ENCODE measurements at places on chromosomes 2 and 18.

DNA sequence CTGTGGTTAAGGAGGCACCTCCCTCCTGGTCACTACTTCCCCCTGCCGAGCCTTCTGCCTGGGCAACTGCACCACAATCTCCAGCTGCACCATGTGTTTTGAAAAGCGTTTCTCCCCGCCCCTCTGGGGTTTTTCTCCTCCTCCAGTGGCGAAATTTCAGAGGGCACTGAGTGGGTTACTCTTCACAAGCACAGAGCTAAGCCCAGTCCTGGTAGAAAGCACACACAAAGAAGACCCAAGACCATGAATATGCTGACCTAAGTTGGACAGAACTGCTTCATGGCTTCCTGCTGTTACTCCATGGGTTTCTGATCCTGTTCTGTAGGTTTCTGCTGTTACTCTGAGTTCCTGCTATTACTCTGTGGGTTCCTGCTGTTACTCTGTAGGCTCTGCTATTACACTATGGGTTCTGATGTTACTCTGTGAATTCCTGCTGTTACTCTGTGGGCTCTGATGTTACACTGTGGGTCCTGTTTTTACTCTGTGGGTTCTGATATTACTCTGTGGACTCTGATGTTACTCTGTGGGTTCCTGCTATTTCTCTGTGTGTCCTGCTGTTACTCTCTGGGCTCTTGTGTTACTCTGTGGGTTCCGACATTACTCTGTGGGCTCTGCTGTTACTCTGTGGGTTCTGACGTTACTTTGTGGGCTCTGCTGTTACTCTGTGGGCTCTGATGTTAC lies 216.6 kb downstream of the RTP5 start:
- peak; percentile 32 for DNase-seq

- no peak for DNase-seq
Measured at GRCh38 chr2:127669056-127669455, 6.3 kb downstream of the LIMS2 start.

DNA sequence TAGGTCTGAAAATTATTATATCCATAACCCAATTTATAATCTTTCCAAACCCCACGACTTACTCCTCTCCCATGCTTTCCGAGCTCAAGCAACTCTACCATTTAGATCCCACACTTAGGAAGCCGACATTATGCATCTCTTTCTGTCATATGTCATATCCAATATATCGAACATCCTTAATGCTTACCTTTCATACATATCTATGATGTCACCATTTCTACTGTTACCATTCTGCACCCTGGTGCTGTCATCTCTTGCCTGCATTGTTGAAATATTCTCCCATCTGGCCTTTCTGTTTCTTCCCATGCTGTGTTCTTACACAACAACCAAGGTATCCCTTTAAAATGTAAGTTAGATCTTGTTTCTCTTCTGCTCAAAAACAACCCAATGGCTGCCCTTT lies 127.1 kb upstream of the MC4R start:
- no peak for DNase-seq

GRCh38 chr2:64383016-64383591 lies 70.9 kb upstream of the LGALSL start:
- peak; percentile 1 for DNase-seq

DNA sequence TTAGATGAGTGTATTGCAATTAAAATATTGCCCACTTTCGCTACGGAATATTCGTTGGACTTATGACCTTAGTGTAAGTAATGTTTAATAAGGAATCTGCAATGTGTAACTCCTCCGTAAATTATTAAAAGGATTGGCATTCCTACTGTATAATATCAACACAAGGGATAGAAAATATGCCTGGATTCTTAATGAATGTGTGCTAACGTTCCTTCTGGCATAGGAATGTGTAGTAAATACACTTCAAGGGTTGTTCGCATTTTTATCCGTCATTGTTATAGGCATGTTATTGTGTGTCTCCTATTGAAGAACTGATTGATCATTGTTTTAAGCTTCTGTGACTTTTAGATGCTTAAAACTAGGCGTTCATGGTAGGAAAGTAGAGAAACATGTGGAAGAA lies 134.5 kb downstream of the NEDD4L start:
- no peak for DNase-seq

- DNase-seq: no peak
Measured at GRCh38 chr2:85061896-85062295, 71.3 kb upstream of the TCF7L1 start.

GRCh38 chr2:120672526-120673204 lies 63.0 kb upstream of the GLI2 start:
- DNase-seq: no peak

GRCh38 chr2:148614322-148615049 lies 30.1 kb upstream of the EPC2 start:
- DNase-seq: peak; percentile 32

DNA sequence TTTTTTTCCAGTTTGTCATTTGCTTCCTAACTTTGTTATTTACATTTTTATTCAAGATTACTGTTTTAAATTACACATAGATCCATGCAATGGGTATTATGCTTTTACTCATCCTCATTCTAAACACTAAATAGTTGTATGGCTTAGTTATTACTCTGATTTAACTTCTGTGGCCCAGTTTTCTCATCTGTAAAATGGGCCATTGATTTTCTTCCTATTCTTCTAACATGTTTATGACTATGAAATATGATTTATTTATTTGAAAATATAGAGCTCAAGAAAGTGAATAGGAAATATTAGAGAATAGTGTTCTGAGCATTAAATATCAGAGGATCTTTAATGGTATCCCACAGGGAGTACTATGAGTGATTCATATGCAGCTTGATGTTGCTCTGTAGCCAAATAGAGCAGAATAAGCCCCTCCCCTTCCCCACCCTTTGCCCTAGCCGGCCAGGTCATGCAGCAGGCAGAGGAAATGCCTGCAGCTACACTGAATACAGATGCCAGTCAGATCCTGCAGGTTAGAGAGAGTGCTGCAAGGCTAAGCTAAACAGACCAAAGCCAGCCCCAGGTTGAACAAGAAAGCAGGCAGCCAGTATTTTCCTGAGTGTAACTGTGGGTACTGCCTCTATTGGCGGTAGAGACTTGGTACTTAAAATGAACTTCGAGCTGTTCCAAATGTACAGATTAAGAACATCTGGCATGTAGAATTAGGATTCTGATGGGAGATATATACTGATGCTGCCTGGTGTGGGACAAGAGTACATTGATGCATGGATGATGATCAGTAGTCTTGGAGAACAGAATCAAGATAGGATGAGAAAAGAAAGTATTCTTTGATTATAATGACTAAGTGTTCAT lies 11.7 kb upstream of the ACYP2 start:
- DNase-seq: no peak

DNA sequence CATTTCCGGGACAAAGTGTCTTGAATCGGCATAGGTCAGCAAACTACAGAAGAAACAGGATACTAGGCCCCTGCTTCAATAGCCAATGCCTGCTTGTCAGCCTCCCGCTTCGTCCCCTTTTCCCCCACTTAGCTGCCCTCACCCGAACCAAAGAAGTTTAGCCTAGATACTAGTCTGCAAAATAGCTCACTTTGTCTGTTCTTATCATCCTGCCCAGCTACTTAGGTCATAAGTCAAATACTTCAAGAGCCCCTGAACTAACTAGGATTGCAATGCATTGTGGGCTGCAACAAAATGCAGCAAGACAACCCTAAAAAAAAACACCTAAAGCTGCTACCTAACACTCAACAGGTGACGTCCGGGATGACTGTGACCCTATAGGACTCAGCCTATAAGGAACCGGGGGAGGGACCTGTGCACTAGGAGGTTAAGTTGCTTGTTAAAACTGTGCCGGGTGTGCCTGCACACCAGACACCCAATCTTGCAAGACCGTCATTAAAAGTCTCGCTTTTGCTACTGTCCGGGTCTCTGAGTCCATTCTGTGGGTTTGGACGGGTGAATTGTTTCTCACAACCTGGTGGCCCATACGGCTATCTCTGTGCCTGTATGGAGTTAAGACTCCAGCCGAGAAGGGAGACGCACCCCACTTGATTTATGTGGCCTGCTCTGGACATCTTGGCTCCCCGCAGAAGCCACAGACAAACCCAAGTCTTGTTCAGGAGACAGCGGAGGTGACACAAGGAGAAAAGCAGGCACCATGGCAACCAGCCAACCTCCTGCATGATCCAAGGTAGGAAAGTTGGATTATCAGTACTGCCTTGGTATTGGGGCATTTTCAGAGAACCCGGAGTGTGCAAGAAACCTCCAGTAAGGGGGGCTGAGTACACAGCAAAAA lies 105.9 kb downstream of the HIBCH start:
- DNase-seq: no peak

- no peak for DNase-seq
Measured at GRCh38 chr18:12692206-12692605, 10.3 kb downstream of the CEP76 start.

DNA sequence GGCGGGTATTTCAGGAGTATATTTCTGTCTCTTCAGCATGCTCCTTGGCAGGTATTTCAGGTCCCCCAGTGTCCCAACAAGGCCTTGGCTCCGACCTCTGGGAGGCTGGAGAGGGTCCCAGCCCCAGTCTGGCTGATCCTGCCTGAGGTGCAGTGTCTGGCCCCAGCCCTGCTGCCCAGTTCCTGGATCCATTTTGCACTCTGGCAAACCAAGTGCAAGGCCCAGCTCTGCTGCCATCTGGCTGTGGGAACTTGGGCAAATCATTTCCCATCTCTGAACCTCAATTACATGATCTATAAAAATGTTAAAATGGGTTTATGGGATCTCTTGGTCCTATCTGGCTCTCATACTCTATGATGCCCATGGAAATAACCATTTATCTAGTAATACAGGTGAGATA lies 63.6 kb downstream of the ZBTB7C start:
- no peak for DNase-seq

DNA sequence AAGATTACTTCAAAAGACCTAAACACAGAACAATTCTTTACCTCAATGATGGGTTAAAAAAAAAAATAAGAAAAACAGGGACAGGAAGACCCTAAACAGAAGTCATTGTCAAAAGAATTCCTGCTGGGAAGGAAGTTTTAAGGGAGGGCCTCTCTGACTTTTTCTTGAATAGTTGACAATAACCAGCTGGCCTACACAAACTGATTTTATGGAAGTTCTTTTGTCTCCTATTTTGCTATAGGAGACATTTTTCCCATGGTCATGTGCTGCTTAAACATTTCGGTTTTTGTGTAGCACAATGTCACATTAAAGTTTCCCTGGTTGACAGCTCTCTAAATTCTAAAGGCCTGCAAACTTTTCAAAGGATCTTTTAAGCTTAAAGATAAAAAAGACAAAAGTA lies 55.3 kb downstream of the RFTN2 start:
- DNase-seq: no peak

DNA sequence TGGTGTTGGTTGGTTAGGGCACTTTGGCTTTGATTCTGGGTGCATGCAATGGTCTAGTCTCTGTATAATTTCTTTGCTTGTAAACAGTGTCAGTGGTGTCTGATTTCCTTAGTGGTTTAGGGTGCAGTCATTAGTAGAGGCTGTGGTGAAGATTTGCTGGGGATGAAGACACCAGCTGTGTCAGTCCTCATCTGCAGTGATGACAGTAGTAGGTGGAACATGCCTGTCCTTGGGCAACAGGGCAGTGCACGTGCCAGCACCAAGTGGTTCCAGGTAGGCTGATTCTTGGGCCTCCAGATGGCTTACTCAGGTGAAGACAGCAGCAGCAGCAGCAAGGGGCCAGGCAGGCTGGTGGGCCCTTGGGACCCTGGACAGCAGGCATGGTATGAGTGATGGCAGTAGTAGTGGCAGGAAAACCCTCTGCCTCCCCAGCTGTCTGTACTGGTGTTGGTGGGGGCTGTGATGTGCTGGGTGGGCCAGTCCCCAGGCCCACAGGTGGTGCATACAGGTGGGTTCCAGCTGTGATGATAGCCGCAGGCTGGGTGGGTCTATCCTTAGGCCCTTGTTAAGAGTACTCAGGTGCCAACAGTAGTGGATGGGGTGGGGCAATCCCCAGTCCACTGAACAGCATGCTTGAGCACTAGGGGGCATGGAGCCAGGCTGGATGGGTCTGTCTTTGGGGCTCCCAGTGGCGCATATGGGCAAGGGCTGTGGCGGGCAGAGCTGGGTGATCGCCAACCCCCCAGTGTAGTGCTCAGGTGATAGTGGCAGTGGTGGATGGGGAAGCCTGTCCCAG lies 140.7 kb upstream of the THUMPD2 start:
- DNase-seq: no peak

DNA sequence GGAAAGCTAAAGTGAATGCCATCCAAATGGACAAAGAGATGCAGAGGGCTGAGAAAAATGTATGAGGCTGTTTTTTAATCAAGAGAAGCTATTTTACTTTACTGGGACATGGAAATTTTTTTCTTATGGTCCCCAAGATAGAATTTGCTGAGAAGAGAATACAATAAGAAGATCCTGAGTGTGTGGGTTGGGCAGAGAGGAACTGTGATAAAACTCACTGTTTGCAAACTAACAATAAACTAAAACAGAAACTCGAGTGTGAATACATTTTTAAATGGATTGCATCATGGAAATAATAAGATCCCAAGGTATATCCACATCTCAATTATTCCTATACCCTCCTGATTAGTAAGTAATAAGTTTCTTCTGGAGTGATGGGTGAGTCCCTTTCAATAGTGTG lies 4.4 kb downstream of the NEB start:
- DNase-seq: no peak

- no peak for DNase-seq
Measured at GRCh38 chr2:198471291-198471690, 666.9 kb downstream of the PLCL1 start.

DNA sequence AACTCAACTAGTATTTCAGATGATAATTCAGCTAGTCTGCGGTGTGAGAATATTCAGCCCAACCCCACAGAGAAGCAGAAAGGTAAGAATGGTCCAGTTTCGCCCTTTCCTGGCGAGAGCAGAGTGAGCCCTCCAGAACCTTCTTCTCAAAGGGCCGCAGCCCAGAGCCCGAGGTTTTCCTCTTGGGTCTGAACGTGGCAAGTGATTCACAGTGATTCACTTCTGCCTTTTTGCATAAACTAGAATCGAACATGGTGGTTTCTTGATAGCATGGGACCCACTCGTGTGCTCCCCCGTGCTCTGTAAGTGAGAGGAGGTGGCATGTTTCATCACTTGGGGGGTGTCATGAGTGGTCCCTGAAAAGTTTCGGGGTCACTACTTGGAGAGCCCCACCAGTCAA lies 24.2 kb downstream of the TRAF3IP1 start:
- no peak for DNase-seq

DNA sequence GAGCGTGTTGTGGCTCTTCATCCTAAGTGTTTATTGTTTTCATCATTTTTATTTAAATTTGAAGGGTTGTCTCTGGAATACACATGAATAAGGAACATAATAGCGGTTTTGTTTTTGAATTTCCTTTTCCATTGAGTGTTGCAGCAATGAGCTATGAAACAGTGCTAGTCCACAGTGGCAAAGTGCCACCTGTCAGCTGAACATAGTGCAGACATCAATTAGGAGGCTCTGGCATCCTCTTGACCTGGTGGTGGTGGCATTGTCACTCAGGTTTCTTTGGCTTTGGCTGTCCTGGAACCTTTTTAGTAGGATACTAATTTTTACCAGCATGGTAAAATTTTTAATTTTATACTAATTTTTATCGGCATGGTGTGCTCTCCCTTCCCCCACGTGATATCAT lies 63.2 kb downstream of the UGGT1 start:
- DNase-seq: no peak

DNA sequence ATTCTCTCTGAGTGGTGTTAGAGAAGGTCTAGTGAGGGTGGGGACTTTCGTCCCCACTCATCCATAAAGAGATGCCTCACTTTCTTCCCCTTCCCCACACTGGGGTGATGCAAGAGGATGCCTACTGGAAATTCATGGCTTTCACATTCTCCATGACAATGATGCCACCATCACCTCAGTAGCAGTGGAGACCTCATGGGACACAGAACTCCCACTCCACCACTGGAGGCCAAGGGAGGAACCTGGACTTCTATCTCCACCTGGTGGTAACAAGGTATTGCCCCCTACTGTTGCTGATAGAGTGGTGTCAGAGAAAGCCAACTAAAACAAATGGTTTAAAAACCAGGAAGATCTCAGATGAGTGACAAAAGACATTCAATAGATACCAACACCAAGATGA lies 110.9 kb downstream of the INHBB start:
- no peak for DNase-seq

Data from hippocampal formation (tissue), 2 donors.